ENCODE measurements at places on chromosomes 5 and 9. TPM values are rescaled to one million over a fixed set of nuclear protein-coding genes. Genes with fewer than 3 reads are reported as not detected.

TLX3 gene
- not detected for total RNA-seq

OR1Q1 gene
- not detected for total RNA-seq

GPX3 gene
- total RNA-seq, result 4.9 TPM

IFNA21 gene
- total RNA-seq, result not detected

COL27A1 gene
- 45.9 TPM for total RNA-seq

PPP2R2B gene
- total RNA-seq, result 0.35 TPM

DCAF10 gene
- 29.5 TPM for total RNA-seq

CENPP gene
- 9.2 TPM for total RNA-seq

DNA sequence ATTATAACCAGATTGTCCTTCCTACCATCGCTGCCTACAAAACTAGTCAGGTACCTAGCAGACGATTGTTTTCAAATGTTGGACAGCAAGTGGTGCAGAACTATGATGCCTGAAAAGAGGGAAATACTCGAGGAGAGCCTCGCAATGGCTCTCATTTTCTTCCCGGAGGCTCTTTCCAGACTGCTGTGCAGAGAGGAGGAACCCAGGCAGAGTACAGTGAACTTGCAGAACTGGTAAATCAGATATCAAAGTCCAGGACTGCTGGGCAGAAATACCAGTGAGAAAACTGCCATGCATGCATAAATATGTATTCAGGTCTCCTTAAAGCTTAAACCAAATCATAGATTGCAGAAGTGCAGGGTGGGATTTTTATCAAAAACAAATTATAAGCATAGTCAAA, 26.4 kb upstream of the UGT3A1 start:
- peaks cover 7% of the 10 kb centered on the region for H3K27me3 ChIP-seq
- no peak overlapping the region for H3K27ac ChIP-seq
- H3K4me1 ChIP-seq, result no peaks in the 10 kb centered on the region
- DNase-seq, result no peak
- H3K36me3 ChIP-seq, result peaks cover 1% of the 10 kb centered on the region

- no peak overlapping the region for H3K4me3 ChIP-seq
- no peaks in the 10 kb centered on the region for H3K27me3 ChIP-seq
- peak; percentile 72 for DNase-seq
- no peak overlapping the region for H3K27ac ChIP-seq
Measured at GRCh38 chr9:135820661-135821060, 86.7 kb downstream of the CAMSAP1 start.

GRCh38 chr5:180341595-180341994, 11.5 kb downstream of the GFPT2 start:
- no peak overlapping the region for H3K27ac ChIP-seq
- peak; percentile 44 for DNase-seq
- H3K4me1 ChIP-seq, result peaks cover 37% of the 10 kb centered on the region
- H3K36me3 ChIP-seq, result peaks cover 2% of the 10 kb centered on the region
- H3K4me3 ChIP-seq, result no peak overlapping the region

DNA sequence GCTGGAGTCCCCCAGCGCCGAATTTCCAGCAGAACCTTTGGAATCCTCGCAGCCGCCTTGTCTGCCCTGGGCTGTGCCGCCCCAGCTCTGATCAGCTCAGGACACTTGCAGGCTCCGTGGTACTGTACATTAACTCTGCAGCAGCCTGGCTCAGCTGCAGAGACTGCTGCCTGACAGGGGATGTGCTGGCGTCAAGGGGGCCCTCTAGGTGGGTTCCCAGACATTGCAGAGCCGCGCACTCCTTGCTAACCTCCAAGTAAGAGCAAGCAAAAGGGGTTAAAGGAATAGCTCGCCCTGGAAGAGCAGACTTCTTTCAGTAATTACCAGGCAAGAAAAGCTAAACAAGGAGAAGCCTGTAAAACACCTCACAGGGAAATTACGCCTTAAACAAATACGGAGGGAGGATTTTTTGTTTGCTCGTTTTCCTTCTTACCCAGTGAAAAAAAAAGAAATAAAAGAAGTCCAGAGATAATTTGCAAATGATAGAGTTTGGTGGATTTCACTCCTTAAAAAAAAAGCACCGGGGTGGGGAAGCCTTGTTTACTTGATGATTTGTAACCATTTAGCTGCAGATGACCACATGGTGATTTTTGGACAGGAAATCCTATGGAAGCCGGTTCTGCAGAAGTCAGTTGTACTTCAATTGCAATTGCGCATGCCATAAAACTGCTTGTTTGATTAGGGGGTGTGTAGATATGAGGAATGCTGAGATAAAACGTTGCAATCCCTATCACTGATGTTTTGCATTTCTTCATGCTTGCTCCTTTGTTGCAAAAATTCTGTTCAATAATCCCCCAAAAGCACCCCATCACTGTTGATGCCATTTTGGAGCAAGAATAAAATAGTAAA, 305.8 kb downstream of the PDE4D start:
- H3K4me1 ChIP-seq, result peaks cover 20% of the 10 kb centered on the region
- no peak for DNase-seq
- H3K27me3 ChIP-seq, result no peaks in the 10 kb centered on the region
- no peaks in the 10 kb centered on the region for H3K36me3 ChIP-seq
- H3K4me3 ChIP-seq, result peak overlapping the region; percentile 78

- H3K27ac ChIP-seq, result no peak overlapping the region
- no peaks in the 10 kb centered on the region for H3K27me3 ChIP-seq
- H3K36me3 ChIP-seq, result peaks cover 14% of the 10 kb centered on the region
- H3K4me3 ChIP-seq, result no peak overlapping the region
- H3K4me1 ChIP-seq, result no peaks in the 10 kb centered on the region
Measured at GRCh38 chr9:37508135-37508833, 22.5 kb downstream of the POLR1E start.

GRCh38 chr9:71202931-71203330, 81.5 kb upstream of the TRPM3 start:
- no peak for DNase-seq
- no peak overlapping the region for H3K4me3 ChIP-seq
- H3K4me1 ChIP-seq, result no peaks in the 10 kb centered on the region
- peaks cover 2% of the 10 kb centered on the region for H3K36me3 ChIP-seq

- no peak overlapping the region for H3K27ac ChIP-seq
- DNase-seq, result no peak
- H3K4me3 ChIP-seq, result no peak overlapping the region
- H3K27me3 ChIP-seq, result no peaks in the 10 kb centered on the region
- H3K36me3 ChIP-seq, result no peaks in the 10 kb centered on the region
Measured at GRCh38 chr5:67725604-67726003, 490.0 kb upstream of the PIK3R1 start.

GRCh38 chr5:109691996-109692395, 2.3 kb downstream of the MAN2A1 start:
- no peak for DNase-seq
- H3K27ac ChIP-seq, result peak overlapping the region; percentile 62
- H3K27me3 ChIP-seq, result no peaks in the 10 kb centered on the region
- H3K4me1 ChIP-seq, result peaks cover 60% of the 10 kb centered on the region
- no peaks in the 10 kb centered on the region for H3K36me3 ChIP-seq

GRCh38 chr5:173890195-173890991, 2.2 kb downstream of the CPEB4 start:
- H3K36me3 ChIP-seq, result peaks cover 6% of the 10 kb centered on the region
- H3K27me3 ChIP-seq, result no peaks in the 10 kb centered on the region
- no peak for DNase-seq
- peaks cover 61% of the 10 kb centered on the region for H3K4me1 ChIP-seq

DNA sequence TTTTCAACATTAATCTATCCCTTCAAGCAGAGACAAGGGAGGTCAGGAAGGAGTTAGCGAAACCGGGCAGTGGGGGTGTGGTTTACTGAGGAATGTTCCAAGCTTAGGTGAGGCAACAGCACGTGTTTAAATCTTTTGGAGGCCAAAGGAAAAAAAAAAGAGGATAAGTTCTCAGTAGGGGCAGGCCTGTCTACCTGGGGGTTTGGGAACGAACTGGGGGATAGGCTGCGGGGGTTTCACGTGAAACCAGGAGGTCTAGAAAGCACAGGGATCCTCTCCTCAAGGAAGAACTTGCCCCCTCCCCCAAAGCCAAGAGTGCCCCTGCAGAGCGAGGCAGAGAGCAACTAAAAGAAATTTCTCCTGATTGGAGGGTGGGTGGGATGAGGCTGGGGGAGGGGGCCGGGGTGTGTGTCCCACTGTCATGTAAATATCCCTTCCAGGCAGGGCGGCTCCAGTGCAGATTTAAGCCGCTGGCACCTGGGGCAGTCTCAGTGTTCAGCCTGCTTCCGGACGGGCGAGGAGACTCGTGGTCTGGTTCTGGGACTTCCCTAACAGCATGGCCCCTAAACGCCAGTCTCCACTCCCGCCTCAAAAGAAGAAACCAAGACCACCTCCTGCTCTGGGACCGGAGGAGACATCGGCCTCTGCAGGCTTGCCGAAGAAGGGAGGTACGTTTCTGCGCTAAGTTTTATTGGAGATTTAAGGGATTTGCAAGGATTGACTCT, 5.5 kb upstream of the SET start:
- H3K4me3 ChIP-seq, result peak overlapping the region; percentile 99
- no peaks in the 10 kb centered on the region for H3K27me3 ChIP-seq
- no peaks in the 10 kb centered on the region for H3K36me3 ChIP-seq
- peaks cover 29% of the 10 kb centered on the region for H3K4me1 ChIP-seq
- no peak for DNase-seq

Measured in chondrocyte (in vitro differentiated cells).